Fibroblast of skin of right biceps (primary cell): ENCODE measurements at places on chromosomes 7 and 10.

DNA sequence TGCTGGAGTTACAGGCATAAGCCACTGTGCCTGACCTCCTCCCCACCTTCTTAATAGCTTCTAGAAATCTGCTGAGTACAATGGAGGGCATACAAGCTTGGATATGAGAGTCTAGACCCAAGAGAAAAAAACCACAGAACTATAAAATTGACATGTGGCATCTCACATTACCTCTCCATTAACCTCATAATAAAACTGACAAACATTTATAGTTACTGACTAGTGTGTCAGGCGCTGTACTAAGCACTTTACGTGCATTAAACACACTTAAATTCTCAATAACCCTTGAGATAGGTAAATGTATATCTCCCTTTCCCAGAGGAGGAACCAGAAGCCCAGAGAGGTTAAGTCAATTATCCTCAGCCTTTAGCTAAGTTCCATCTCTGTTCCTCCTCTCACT lies 300.5 kb upstream of the MYO3A start:
- DNase-seq: no peak

GRCh38 chr7:143239813-143240212 lies 18.0 kb downstream of the TAS2R40 start:
- no peak for DNase-seq

DNA sequence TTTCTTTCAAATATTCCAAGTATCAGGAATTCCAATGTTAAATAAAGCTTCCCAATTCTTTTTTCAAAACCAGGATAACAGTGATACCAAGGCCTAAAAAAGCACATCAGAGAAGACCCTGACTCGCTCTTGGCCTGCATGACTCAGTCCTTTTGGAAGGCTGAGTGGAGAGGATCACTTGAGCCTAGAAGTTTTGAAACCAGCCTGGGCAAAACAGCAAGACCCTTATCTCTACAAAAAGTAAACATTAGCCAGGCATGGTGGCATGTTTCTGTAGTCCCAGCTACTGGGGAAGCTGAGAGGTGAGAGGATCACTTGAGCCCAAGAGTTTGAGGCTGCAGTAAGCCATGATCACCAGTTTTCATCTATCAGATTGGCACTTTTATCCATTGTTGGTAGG lies 18.7 kb downstream of the NFE2L3 start:
- no peak for DNase-seq

- DNase-seq: peak; percentile 73
Observed at GRCh38 chr7:80847027-80847426, 71.8 kb downstream of the SEMA3C start.

GRCh38 chr10:46517541-46517940 lies 38.9 kb downstream of the GPRIN2 start:
- DNase-seq: no peak

GRCh38 chr10:3226960-3227744 lies 54.6 kb upstream of the PITRM1 start:
- peak; percentile 97 for DNase-seq

- no peak for DNase-seq
Observed at GRCh38 chr10:96276831-96277230, 5.5 kb upstream of the BLNK start.

DNA sequence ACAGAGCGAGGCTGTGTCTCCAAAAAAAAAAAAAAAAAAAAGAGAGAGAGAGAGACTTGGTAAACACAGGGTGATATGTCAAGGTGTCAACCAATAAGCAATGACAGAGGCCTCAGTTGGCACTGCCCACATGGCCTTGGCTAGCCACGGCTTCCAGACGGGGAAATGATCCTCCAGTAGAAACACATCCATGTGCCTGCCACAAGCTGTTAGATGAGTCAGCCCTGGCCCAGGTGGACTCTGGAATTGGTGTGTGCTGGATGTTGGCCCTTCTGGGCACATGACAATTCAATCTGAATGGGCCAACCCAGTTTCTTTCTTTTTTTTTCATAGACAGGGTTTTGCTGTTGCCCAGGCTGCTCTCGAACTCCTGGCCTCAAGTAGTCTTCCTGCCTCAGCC lies 13.7 kb downstream of the RFC2 start:
- no peak for DNase-seq

GRCh38 chr10:131027256-131027655 lies 284.3 kb downstream of the TCERG1L start:
- DNase-seq: no peak

DNA sequence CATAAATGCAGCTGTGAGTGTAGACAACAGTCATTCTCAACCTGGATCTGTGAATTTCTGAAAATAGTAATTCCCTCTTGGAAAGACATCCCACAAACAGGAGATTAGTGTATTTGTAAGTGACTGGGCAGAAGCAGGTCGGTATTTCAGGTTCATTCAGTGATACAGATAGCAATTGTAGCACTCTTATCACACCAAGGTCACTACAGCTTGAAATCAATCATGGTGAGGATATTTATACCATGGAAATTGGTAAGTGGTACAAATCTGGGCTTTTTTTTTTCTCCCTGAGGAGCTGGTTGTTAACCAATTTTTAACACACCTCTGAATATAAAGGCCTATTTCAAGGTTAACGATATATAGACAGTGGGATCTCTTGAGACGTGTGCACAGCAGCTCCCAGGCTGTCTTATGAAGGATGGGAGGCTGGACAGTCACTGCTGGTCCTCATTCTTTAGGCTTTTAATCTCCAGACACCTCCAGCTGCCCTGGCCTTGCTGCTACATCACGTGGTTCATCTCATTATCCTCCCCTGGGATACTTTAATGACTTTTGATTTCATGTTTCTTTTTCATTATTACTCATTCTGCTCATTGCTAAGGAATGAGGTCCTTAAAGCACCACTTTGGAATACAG lies 87.1 kb downstream of the ITGA8 start:
- peak; percentile 37 for DNase-seq

DNA sequence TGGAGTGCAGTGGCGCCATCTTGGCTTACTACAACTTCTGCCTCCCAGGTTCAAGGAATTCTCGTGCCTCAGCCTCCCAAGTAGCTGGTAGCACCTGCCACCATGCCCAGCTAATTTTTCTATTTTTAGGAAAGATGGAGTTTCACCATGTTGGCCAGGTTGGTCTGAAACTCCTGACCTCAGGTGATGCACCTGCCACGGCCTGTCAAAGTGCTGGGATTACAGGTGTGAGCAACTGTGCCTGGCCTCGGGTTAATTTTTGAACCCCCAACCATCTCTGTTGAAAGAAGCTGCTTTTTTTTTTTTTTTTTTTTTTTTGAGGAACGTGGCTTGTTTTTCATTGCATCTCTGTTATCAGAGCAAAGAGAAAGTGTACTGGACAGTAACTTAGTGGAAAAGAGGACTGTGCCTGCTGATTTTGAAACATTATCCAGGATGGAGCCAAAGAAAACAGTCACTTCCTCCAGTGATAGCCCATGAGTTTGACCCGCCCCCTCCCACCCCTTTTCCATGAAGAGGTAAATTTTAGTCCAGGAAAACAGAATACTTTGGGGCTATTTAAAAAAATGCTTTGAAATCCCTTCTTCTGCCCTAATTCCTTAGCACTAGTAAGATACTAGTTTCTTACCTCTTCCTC lies 38.3 kb downstream of the WBP1L start:
- DNase-seq: peak; percentile 45

- DNase-seq: no peak
Observed at GRCh38 chr7:64654796-64655548, 11.0 kb upstream of the ZNF107 start.

- DNase-seq: no peak
Observed at GRCh38 chr7:153457746-153458145, 594.5 kb upstream of the DPP6 start.
